ENCODE measurements at places on chromosomes 3 and 15.
A peak's percentile ranks its signal among the peaks of the same experiment; 100 is the strongest.

DNA sequence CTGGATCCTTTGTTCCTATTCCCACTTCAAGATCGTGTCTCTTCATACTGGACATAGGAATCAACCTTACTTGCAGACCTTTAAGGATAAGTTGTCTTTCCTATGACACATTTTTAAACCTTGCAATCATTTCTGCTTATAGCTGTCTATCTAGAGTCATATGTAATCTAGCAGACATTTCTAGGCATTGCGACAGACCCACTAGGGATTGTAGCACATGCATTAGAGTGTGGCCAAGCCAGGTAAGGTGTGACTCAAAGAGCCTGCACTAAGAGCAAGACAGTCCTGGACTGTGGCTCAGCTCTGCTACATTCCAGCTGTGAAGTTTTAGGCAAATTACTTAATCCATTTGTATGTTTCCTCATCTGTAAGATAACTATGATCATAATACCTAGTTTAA, 38.8 kb upstream of the BFSP2 start:
- no peak for DNase-seq

DNA sequence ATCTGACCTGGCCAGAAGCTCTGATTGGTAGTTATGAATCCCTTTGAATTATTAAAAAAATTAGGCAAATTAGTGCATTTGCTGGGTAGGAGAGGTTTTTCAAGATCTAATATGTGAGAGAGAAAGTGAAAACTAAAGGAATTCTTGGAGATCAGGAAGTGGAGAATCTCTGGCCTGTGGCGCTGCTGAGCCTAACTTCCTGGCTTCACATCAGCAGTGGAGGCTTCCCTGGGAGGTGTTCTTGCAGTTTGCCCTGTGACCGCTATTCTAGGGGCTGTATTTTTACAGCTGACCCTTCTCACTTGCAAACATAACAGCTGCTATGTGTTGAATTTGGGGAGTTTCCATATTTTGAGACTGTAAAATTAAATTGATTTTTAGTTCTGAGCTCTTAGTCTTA, 166.4 kb downstream of the ATG7 start:
- DNase-seq: no peak

DNA sequence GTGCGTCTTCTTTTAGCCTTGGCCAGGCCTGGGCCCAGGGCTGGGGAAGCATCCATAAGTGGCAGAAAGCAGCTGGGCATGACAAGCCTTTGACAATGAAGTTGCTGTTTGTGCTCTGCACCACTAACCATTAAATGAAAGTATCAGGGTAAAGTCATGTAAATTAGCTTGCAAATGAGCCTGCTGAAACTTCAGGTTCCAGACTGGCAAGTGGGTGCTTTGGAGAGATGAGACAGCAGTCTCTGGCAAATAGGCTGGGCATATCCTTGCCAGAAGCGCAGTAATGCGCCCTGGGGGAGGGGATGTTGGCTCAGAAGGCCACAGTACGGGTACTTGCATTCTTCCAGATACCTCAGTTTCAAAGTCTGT, 40.7 kb downstream of the RAB6B start:
- no peak for DNase-seq

- no peak for DNase-seq
Measured at GRCh38 chr3:153919773-153920172, 201.4 kb upstream of the ARHGEF26 start.

GRCh38 chr3:175585898-175586297, 726.8 kb downstream of the NAALADL2 start:
- peak; percentile 21 for DNase-seq

- peak; percentile 2 for DNase-seq
Measured at GRCh38 chr3:145698250-145698649, 462.7 kb downstream of the PLOD2 start.

GRCh38 chr3:11717301-11717700, 73.6 kb upstream of the VGLL4 start:
- DNase-seq: peak; percentile 45

DNA sequence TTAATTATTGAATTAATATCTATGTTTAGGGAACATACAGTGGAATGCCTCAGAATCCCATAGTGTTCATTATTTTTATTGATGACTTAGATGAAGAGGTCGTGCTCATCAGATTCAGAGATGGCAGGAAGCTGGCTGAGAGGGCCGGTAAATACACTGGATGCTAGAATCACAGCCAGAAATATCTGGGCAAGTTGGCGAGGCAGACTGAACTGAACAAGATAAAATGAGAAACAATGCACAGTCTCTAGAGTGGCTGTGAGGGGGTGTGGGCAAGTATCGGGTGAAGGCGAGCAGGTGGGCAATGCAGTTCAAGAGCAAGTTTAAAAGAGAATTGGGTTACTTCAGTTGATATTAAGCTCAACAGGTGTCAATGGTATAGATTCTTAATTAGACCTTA, 5.9 kb downstream of the DGKG start:
- no peak for DNase-seq

DNA sequence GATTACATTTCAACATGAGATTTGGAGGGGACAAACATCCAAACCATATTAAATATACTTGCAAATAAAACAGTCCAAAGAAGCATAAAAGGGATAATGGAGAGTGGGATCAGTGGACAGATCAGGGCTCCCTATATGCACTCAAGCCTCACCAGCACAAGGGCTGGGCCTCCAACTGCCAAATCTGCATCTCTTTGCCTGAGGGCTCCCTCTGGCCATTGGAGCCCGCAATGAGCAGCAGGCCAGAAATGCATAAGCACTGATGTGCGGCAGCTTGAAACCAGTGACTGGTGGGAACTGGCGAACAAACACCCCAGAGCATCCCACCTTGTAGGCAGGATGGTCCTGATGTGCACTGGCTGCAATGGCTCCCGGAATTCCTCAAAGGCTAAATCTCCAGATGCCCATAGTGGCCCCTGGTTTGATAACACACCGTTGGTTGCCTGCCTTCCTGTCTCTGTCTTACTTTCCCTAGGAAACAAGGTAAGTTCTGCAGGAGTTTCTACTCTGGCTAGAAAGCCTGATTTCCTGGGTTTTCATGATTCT, 55.9 kb upstream of the POMGNT2 start:
- DNase-seq: no peak

GRCh38 chr3:33557829-33558228, 117.6 kb upstream of the UBP1 start:
- no peak for DNase-seq

DNA sequence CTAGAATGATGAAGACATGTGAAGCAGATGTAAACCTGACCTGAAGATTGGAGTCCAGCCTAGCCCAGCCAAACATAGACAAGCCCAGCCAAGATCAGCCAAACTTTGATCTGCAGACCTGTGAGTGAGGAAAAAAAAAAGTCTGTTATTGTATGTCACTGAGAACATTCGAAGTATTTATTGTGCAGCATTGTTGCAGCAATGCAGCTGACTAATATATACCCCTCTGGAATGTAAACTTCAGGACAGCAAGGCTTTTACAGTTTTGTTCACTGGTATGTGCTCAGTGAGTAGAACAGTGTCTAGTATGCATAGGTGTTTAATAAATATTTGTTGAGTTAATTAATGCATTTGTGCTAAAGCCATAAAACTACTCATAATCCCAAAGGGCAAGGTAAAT, 23.4 kb downstream of the TMEM202 start:
- DNase-seq: no peak

GRCh38 chr3:129313665-129314385, 35.2 kb downstream of the HMCES start:
- DNase-seq: peak; percentile 60

DNA sequence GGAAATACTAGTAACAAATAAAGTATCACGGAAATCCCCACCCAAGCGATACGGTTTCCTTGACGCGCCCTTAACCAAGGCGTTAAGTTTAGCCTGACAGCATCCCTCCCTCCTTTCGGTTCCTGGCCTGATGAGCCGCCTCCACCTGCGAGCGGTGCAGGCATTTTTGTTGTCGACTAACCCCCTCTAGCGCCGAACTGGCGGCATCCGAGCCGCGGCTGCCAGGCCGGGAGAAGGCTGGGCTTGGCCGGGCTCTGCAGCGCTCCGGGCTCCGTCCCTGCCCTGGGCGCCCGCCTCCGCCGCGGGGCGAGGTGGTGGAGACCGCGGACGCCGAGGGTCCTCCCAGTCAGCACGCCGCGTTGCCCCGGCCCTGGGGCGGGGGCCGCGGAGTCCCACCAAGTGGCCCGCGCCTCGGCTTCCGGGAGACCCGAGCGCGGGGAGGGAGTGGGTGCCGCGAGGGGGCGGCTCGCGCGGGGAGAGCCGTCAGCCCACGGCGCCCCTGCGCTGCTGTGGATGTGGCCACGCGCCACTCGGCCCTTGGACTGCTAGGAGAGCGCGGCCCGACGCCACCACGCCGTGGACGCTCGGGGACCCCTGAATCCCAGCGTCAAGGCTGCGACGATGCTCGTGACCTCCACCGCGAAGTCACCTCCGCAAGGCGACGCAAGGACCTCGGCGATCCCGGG, 1.1 kb upstream of the EPHA6 start:
- DNase-seq: peak; percentile 70

GRCh38 chr3:178203165-178203564, 333.1 kb upstream of the KCNMB2 start:
- peak; percentile 23 for DNase-seq
